Spleen (tissue), 13 donors: ENCODE measurements at places on chromosomes 7 and 10. TPM values are rescaled to one million over a fixed set of nuclear protein-coding genes. Genes with fewer than 3 reads are reported as not detected.

DNA sequence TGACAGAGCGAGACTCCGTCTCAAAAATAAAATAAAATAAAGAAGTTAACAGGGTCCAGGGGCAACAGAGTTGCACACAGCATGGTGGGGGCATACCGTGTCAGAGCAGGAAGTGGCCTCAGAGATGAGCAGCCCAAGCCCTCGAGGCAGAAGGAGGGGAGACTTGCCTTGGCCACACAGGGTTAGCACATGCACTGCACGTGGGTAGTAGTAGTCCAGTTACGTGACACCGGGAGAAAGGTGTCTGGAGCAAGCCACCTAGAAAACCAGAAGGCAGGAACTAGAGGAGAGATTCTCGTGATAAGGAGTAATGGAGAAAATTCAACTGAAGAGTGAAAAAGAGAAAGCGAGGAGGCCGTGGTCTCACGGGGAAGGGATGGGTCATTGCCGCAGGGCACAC lies 9.8 kb upstream of the DENND2A start:
- H3K4me1 ChIP-seq: peaks cover 19% of the 10 kb centered on the region
- no peaks in the 10 kb centered on the region for H3K36me3 ChIP-seq
- peak; percentile 36 for DNase-seq
- H3K4me3 ChIP-seq: no peak overlapping the region
- no peaks in the 10 kb centered on the region for H3K27me3 ChIP-seq
- no peak overlapping the region for H3K27ac ChIP-seq

- H3K4me3 ChIP-seq: no peak overlapping the region
- H3K4me1 ChIP-seq: peaks cover 5% of the 10 kb centered on the region
- H3K27ac ChIP-seq: no peak overlapping the region
- H3K27me3 ChIP-seq: no peaks in the 10 kb centered on the region
- H3K36me3 ChIP-seq: peaks cover 12% of the 10 kb centered on the region
Measured at GRCh38 chr10:113067501-113067900, 117.5 kb downstream of the TCF7L2 start.

- no peaks in the 10 kb centered on the region for H3K4me1 ChIP-seq
- H3K27me3 ChIP-seq: no peaks in the 10 kb centered on the region
- H3K27ac ChIP-seq: no peak overlapping the region
Measured at GRCh38 chr10:112583236-112583939, 136.4 kb downstream of the VTI1A start.

DNA sequence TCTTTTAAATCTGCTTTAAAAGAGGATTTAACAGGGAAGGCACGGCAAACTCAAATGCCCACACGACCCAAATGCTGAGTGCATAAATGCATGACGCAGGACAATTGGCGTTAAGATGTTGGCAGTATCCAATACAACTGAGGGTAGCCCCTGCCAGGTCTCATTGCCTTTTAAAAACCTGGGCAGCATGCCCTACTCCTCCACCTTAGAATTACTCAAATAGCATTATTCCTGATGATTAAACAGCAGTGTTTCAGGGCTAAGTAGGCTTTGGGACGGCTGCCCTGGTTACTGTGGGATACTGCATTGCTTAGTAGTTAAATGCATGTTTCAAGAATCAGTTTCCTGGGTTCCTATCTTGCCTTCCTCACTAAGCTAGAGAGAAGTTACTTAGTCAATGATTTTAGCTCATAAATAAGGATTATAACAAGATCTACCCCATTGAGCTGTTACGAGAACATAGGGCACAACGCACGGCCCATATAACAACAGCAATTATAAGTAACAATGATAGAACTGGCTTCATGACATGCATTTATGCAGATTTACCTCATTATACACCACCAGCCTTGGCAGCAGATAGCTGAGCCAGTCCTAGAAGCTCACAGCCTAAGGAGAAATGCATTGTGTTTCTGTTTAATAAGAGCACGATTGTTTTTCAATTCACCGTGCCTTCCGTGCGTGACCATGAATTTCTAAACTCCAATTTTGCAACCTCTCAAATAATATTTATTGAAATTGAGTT lies 7.9 kb downstream of the TUBAL3 start:
- no peaks in the 10 kb centered on the region for H3K36me3 ChIP-seq
- H3K4me1 ChIP-seq: no peaks in the 10 kb centered on the region
- no peak overlapping the region for H3K4me3 ChIP-seq
- H3K27me3 ChIP-seq: no peaks in the 10 kb centered on the region
- no peak overlapping the region for H3K27ac ChIP-seq

GRCh38 chr10:71528371-71529206 lies 131.9 kb downstream of the CDH23 start:
- no peak overlapping the region for H3K27ac ChIP-seq
- DNase-seq: no peak
- H3K4me3 ChIP-seq: no peak overlapping the region
- H3K27me3 ChIP-seq: peaks cover 3% of the 10 kb centered on the region
- no peaks in the 10 kb centered on the region for H3K4me1 ChIP-seq

- DNase-seq: no peak
- no peak overlapping the region for H3K27ac ChIP-seq
- H3K4me3 ChIP-seq: no peak overlapping the region
- no peaks in the 10 kb centered on the region for H3K27me3 ChIP-seq
- H3K36me3 ChIP-seq: no peaks in the 10 kb centered on the region
Measured at GRCh38 chr10:118669020-118669791, 73.8 kb upstream of the PRLHR start.

DNA sequence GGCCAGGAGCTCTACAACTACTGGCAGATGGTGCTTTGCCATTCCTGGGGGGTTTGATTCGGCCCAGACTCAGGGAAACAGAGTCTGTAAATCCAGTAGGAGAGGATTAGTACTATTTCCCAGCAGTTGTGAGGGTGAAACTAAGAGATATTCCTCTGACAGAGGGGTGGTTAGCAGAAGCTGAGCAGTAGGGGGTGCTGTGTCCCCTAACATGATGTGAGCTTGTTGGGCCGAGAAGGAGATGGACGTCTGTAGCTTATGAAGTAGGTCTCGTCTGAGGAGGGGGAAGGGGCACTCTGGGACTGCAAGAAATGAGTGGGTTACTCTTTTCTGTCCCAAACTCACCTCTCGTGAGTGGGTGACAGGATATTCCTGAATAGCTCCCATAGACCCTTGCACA lies 179.2 kb upstream of the MBL2 start:
- H3K4me1 ChIP-seq: no peaks in the 10 kb centered on the region
- H3K36me3 ChIP-seq: no peaks in the 10 kb centered on the region
- no peaks in the 10 kb centered on the region for H3K27me3 ChIP-seq
- no peak overlapping the region for H3K27ac ChIP-seq
- no peak overlapping the region for H3K4me3 ChIP-seq

DNA sequence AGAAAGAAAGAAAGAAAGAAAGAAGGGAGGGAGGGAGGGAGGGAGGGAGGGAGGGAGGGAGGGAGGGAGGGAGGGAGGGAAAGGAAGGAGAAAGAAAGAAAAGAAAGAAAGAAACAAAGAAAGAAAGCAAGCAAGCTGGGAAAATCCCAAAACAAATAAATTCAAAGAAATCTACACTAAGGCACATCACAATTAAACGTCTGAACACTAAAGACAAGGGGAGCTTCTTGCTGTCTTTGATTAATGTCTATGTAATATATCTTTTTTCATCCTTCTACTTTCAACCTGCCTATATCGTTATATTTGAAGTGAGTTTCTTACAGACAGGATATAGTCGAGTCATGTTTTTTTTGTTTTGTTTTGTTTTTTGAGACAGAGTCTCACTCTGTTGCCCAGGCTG lies 28.3 kb upstream of the EBF3 start:
- H3K36me3 ChIP-seq: no peaks in the 10 kb centered on the region
- no peaks in the 10 kb centered on the region for H3K27me3 ChIP-seq
- no peaks in the 10 kb centered on the region for H3K4me1 ChIP-seq
- H3K4me3 ChIP-seq: no peak overlapping the region
- no peak for DNase-seq
- no peak overlapping the region for H3K27ac ChIP-seq

GRCh38 chr10:29756451-29756850 lies 121.7 kb upstream of the SVIL start:
- DNase-seq: no peak
- no peak overlapping the region for H3K27ac ChIP-seq
- no peaks in the 10 kb centered on the region for H3K36me3 ChIP-seq

GRCh38 chr7:53835301-53835700 lies 706.9 kb upstream of the VSTM2A start:
- H3K4me1 ChIP-seq: no peaks in the 10 kb centered on the region
- no peak overlapping the region for H3K4me3 ChIP-seq
- no peak for DNase-seq
- H3K27me3 ChIP-seq: no peaks in the 10 kb centered on the region
- no peak overlapping the region for H3K27ac ChIP-seq
- H3K36me3 ChIP-seq: no peaks in the 10 kb centered on the region

DNA sequence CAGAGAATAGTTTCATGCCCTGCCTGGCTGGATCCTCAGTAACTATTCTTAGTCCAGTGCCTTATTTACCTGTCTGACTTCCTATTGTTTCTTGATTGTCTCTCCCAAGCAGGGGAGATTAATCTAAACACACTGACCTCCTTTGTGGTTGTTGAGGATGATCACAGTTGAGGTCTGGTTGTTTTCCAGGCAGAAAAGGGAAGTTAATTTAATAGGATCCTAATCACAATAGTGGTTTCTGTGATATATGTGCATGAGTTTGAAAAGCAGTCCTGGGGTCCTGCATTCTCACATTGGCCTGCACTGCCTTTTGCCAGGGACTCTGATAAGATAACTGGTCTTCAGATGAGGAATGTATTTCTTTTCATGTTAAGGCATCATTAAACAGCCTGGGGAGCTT lies 130.1 kb downstream of the SND1 start:
- DNase-seq: no peak
- peaks cover 48% of the 10 kb centered on the region for H3K4me1 ChIP-seq
- no peaks in the 10 kb centered on the region for H3K27me3 ChIP-seq
- no peaks in the 10 kb centered on the region for H3K36me3 ChIP-seq

DNA sequence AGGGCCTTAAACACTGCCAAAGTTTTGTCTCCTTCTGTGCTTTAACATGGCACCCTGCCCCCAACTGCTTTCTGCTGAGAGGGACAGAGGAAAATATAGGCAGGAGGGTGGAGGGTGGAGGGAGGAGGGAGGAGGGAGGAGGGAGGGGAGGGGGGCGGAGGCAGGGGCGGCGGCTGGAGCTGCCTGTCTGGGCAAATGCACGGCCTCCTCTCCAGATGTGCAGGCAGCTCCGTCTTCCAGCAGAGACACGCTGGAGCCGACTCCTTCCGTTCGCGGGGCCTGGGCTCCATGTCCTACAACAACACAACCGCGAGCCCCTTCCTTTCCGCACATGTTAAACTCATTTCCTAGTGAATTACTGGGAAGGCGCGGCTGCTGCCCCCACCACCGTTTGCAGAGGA lies 14.2 kb downstream of the EBF3 start:
- H3K27ac ChIP-seq: no peak overlapping the region
- H3K4me3 ChIP-seq: no peak overlapping the region
- H3K4me1 ChIP-seq: no peaks in the 10 kb centered on the region

- DNase-seq: no peak
- H3K27ac ChIP-seq: peak overlapping the region; percentile 38
- peaks cover 4% of the 10 kb centered on the region for H3K36me3 ChIP-seq
- peak overlapping the region; percentile 59 for H3K4me3 ChIP-seq
- peaks cover 83% of the 10 kb centered on the region for H3K4me1 ChIP-seq
Measured at GRCh38 chr7:150994838-150995510, 4.2 kb downstream of the NOS3 start.

DNA sequence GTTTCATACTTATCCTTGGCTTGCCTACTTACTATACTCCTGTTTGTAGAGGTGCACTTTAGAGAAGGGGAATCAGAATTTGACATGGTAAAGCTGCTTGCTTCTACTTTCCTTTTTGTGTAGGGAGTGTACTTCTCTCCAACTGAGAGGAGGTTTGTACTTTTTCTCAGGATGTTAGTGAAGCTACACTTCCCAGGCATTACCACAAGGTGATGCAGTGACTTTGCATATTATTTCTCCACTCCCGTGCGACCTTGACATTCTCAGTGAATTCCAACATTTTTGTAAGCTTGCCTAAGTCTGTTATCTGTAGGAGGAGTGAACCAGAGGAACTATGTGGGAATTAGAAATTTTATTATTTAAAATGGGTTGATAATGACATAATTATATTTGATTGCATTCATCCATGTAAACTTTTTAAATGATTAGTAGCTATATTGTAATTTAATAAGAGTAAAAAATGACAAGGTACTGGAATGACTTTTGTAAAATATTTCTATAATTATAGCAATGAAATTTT lies 5.2 kb downstream of the TAX1BP1 start:
- H3K27ac ChIP-seq: peak overlapping the region; percentile 20
- no peaks in the 10 kb centered on the region for H3K27me3 ChIP-seq
- no peaks in the 10 kb centered on the region for H3K36me3 ChIP-seq
- H3K4me1 ChIP-seq: peaks cover 64% of the 10 kb centered on the region
- no peak overlapping the region for H3K4me3 ChIP-seq
- no peak for DNase-seq

- H3K36me3 ChIP-seq: no peaks in the 10 kb centered on the region
- DNase-seq: no peak
- H3K27me3 ChIP-seq: no peaks in the 10 kb centered on the region
- no peak overlapping the region for H3K4me3 ChIP-seq
- no peaks in the 10 kb centered on the region for H3K4me1 ChIP-seq
Measured at GRCh38 chr10:54722075-54722474, 79.0 kb downstream of the PCDH15 start.

- H3K27me3 ChIP-seq: no peaks in the 10 kb centered on the region
- no peak for DNase-seq
- H3K4me1 ChIP-seq: no peaks in the 10 kb centered on the region
- H3K27ac ChIP-seq: no peak overlapping the region
Measured at GRCh38 chr7:11436316-11436715, 395.7 kb downstream of the THSD7A start.

- no peak overlapping the region for H3K4me3 ChIP-seq
- no peak overlapping the region for H3K27ac ChIP-seq
- no peak for DNase-seq
- H3K36me3 ChIP-seq: no peaks in the 10 kb centered on the region
Measured at GRCh38 chr7:143041346-143041745, 10.8 kb upstream of the OR6V1 start.

- H3K36me3 ChIP-seq: no peaks in the 10 kb centered on the region
- H3K4me1 ChIP-seq: peaks cover 93% of the 10 kb centered on the region
Measured at GRCh38 chr7:47572094-47572445, 9.8 kb downstream of the TNS3 start.

DNA sequence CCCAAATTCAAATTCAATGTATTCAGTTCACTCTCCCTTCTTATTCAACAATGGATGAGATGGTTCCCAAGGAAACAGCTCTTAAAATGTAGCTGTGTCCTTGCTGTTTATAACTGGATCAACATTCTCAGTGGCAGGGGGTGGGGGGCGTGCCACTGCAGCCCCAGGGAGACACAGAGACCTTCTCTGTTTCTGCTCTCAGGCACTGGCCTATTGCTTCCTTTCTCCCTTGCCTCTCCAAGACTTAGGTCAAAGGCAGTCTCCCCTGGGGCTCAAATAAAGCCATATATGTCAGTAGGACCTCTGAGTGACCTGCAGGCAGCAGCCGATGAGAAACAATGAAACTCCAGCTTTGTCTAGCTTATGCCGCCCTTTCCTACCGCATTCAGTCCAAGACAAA lies 20.7 kb downstream of the VSTM4 start:
- H3K27ac ChIP-seq: no peak overlapping the region
- H3K36me3 ChIP-seq: no peaks in the 10 kb centered on the region
- no peaks in the 10 kb centered on the region for H3K27me3 ChIP-seq
- no peak for DNase-seq
- no peak overlapping the region for H3K4me3 ChIP-seq

The TMEM196 gene
- polyA plus RNA-seq: 0.08 TPM

The ZNF680 gene
- polyA plus RNA-seq: 5.0 TPM
